ENCODE measurements at places on chromosomes 5 and 9.

GRCh38 chr5:172871982-172872381 lies 37.9 kb downstream of the ERGIC1 start:
- DNase-seq, result no peak

GRCh38 chr5:143635888-143636287 lies 176.1 kb upstream of the HMHB1 start:
- no peak for DNase-seq

GRCh38 chr9:86410281-86410680 lies 56.1 kb upstream of the TUT7 start:
- DNase-seq, result no peak

DNA sequence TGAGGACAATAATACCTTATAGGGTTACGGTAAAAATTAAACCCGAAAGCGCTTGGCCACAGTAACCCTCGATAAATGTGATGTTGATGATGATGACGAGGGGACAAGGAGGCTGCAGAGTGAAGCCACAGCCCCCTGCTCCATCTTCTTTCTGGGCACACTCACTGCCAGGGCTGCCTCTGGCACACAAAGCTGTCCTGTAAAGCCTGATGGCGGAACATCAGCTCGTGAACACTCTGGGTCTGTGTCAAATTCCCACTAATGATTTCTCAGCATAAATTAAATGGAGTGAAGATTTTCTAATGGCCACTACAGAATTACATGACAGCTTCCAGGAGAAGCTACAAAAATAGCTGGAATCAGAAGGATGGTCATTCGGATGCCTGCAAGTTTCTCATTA lies 142.2 kb downstream of the TTLL11 start:
- no peak for DNase-seq

DNA sequence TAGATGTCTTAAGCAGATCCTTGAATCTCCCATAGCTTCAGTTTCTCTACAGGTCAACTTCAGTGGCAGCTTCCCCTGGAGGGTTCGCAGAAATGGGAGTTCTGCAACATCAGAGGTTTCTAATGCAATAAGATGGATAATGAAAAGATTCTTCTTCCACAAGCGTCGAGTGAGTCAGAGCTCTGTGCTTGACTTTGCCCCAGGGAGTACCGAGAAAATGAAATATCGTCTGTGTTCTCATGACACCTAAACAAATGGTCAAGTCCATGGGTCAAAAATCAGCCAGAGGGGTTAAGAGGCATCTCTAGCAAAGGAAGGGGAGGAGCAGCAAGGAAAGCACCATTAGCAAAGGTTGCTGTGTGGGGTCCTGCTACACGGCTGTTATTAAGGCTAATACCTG lies 3.2 kb upstream of the ADRA1B start:
- DNase-seq, result peak; percentile 47

GRCh38 chr9:4490705-4491625 lies 697 bp downstream of the SLC1A1 start:
- no peak for DNase-seq

- DNase-seq, result no peak
These were observed 362.9 kb downstream of the ARRDC3 start for GRCh38 chr5:91020065-91020800.

GRCh38 chr5:5156471-5157082 lies 16.4 kb downstream of the ADAMTS16 start:
- no peak for DNase-seq

GRCh38 chr5:139738193-139739149 lies 57.1 kb upstream of the PSD2 start:
- DNase-seq, result no peak

DNA sequence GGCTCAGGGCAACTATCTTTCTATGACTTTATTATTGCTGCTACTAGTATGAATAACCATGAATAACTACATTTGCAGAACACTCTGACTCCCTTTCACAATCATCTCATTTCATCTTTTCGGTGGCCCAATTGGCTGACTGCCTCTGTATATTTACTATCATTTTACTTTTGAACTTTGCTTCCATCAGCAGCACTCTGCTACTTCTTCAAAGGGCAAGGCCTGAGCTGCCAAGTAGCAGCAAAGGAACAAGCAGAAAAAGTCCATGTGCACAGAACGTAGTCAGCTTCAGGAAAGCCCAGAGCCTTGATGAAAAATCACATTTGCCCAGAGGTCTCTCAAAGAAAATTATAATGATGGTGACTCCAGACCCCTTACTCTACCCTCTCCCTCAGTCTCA lies 214.5 kb upstream of the PUM3 start:
- no peak for DNase-seq

DNA sequence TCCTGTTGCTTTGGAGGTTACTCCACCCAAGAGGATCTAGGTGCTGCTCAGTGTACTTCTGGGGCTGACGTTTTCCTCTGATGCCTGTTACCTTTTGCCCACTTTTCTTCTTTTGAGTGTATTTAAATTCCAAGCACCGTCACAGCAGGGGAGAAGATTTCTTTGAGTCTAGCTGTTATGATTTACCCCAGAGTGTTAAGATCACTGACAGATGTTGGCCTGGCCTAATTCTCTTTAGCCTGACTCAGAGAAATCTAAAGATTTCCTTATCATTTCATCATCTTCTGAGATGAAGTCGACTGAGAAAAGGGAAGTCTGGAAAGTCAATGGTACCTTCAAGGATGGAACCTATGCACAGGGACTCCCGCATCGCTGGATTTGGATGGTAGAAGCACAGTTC lies 191.5 kb downstream of the FBXL7 start:
- DNase-seq, result peak; percentile 69

DNA sequence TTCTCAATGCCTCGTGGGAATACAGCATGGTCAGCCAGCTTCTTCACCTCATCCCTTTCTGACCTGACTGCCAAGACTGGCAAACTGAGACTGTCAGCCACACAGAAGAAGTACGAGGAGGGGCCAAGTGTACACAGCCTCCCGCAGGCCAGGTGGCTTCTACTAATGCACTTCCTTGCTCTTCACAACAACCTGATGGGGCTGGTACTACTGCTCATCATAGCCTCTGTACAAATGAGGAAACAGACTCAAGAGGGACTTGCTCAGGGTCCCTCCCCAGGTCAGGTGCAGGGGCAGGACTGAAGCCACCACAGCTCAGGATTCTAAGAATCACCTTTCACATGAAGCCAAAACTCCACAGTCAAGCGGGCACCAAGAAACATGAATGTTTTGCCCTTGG lies 21.3 kb downstream of the NIPAL4 start:
- no peak for DNase-seq

DNA sequence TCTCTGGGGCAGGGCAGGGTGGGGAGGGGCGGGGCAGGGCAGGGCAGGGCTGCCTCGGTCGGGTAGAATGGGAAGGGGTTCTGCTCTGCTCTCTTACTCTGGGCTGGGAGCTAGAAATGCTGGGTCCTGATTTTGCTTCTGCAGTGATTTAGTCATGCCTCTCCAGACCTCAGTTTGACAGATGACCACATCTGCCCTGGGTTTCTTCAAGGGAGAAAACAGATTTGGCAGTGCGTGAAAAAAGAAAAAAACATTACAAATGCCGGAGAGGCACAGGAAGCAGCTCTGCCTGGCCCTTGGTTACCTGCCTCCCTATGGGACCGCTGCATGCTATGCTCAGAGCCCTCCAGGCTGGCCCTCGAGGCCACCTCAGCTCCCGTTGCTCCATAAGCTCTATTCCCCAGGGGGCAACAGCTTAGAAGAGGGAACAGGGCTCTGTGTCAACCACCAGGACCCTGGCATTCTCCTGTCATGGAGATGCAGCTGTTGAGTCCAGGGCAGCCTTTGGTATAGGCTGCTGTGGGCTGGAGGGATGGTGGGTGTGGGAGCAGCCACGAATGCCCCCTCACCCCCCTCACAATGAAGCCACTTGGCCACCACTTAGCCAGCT lies 53.2 kb upstream of the UBTD2 start:
- no peak for DNase-seq

- no peak for DNase-seq
These were observed 5.2 kb downstream of the VAV2 start for GRCh38 chr9:133986774-133987445.

DNA sequence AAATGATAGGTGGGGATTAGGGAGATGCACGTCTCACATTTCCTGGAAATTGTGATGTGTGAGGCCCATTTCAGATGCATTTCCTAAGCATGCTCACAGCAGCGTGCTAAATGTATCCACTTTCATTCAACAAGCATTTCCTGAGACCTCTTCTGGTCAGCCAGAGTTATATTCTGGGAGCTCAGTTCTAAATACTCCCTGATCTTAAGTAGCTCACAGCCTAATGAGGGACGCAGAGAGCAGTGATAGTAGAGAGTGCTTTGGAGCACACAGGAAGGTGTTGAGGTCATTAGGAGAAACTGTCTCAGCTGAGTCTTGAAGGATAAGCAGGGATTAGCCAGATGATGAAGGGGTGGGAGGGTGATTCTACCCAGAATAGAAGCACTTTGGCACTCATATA lies 46.2 kb upstream of the FSD1L start:
- no peak for DNase-seq

- DNase-seq, result peak; percentile 99
These were observed 12.5 kb upstream of the CTSL start for GRCh38 chr9:87713278-87713987.
